ENCODE measurements at places on chromosomes 12 and 14.
A peak's percentile ranks its signal among the peaks of the same experiment; 100 is the strongest.

DNA sequence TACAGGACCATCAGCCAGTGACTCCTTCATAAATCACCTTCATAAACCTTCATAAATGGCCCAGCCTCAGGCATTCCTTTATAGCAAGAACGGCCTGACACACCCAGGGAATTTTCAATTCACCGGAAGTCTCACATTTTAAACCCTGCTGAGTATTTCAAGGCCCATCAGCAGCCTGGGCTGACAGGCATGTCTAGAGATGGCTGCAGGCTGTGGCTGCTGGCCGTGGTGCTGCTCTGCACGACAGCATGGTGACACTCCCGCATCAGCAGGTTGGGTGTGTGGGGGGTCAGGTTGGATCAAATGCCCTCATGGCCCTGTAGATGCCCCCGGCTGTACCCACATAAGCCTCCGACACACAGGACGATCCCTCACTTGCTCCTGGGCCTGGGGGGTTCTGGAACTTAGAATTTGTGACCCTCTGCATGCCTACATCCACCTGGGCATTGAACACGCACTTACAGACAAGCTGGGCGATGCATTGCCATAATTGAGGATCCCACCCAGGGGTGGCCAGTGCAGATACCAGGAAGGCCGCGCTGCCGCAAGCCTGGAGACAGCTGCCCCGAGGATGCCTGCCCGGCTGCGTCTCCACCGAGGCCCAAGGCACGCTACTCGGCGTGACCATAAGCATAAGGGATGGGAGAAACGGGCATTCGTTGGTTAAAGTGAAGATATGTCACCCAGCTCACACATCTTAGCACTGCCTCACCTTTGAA lies 124.3 kb downstream of the PIWIL1 start:
- peak; percentile 75 for DNase-seq

DNA sequence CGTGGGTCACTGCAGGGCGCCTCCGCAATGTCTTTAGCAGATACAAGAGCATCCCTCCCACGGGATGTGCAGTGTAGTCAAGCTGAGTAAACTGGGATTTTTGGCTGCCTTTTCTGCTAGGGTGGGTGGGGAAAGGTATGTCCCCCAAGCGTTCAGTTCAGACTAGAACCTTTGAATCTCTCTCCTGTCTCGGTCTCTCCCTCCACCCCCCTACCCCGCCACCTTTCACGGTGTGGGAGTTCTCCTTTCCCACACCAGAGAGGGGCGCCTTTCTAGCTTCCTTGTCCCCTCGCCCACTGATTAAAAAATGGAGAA lies 525 bp upstream of the FAR2 start:
- DNase-seq, result peak; percentile 67

DNA sequence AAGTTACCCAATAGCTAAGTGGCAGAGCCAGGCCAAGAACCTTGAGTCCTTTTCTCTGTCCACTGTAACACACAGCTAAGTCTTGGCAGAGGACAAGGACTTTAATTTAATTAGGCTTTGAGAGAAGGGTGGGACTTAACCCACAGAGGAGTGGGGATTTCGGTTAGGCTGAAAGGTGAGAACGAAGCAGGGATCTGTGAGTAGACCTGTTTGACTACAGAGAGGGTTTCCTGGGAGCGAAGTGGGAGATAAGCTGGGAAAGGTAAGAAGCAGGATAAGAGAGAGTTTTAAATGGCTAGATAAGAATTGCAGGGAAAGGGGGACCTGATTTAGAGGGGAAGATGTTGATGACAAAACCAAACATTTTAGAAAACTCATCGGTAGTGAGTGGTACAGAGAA lies 2.0 kb upstream of the PPFIBP1 start:
- DNase-seq, result no peak

DNA sequence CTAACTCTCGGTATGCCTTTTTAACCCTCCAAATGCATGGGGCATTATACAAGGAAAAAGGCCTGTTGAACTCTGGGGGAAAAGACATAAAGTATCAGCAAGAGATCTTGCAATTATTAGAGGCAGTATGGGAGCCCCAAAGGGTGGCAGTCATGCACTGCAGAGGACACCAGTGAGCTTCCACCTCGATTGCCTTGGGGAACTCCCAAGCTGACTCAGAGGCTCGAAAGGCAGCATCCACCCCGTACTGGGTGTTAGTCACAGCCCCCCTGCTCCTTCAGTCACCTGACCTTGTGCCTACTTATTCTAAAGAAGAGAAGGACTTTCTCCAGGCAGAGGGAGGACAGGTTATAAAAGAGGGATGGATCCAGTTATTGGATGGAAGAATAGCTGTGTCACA lies 781.4 kb upstream of the TMEM132C start:
- peak; percentile 72 for DNase-seq

DNA sequence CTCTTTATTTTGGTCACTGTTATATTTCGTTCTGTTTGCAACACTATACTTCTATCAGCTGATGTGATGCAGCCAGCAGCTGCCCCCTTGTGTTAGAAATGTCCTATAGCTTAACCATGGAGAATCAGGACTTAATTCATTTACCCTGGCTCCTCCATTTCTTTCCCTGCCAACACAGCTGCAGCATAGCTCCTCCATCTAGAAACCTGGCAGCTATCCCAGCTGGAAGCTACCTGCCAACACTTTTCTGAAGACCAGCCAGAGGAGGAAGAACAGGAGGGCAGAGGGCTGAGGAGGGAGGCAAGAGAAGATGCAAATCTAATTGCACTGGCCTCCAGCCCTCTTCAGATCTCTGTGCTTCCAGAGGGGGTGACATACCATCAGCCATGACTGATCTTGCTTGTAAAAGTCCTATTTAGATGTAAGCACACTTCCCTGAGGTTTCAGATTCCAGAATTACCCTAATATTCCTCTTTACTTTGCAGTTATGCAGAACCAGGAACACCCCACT lies 156.8 kb upstream of the TMEM260 start:
- no peak for DNase-seq

DNA sequence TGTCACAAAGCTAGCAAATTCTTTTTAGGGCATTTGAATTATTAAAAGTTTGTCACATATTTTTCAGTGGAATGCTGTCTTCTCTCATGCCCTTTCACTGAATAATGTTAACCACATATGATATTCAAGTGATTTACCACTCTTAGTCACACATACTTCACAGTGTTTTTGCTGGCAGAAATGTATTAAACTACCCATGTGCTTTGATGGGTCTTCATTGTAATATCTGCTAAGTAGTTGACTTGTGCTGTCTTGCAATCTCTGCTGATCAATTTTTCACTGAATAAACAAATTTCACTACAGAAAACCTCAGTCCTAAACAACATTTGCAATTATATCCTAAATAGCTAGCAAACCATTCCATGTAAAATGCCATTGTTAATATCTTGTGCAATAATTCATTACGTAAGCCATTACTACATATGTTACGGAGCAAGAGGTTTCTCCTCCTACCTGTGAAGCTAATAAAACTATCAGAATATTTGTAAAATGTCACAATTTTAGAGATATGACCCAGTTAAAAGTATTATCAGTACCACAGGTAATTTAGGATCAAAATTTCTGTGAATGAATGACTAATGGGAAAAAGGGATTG lies 64.6 kb upstream of the LMO3 start:
- DNase-seq, result no peak

DNA sequence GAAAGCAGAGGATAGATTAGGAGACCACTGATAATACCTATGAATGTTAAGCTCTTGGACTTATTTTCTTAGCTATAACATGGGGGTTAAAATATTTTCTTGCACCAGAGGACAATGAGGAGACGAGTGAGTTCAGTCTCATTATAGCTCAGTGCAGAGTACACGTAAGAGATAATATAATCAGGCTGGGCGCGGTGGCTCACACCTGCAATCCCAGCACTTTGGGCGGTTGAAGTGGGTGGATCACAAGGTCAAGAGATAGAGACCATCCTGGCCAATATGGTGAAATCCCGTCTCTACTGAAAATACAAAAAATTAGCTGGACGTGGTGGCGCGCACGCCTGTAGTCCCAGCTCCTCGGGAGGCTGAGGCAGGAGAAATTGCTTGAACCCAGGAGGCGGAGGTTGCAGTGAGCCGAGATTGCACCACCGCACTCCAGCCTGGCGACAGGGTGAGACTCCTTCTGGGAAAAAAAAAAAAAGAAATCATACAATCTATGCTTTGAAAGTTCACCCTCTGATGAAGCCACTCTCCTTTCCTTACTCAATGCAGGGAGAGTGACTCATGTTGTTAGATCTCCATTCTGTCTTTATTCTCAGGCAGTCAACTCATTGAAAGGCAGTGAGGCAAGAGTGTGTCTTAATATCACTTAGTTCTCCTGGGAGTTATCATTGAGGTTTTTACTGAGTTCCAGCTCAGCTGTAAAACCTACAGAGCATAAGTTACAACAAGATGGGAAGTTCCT lies 134.2 kb downstream of the SYNE2 start:
- DNase-seq, result no peak

DNA sequence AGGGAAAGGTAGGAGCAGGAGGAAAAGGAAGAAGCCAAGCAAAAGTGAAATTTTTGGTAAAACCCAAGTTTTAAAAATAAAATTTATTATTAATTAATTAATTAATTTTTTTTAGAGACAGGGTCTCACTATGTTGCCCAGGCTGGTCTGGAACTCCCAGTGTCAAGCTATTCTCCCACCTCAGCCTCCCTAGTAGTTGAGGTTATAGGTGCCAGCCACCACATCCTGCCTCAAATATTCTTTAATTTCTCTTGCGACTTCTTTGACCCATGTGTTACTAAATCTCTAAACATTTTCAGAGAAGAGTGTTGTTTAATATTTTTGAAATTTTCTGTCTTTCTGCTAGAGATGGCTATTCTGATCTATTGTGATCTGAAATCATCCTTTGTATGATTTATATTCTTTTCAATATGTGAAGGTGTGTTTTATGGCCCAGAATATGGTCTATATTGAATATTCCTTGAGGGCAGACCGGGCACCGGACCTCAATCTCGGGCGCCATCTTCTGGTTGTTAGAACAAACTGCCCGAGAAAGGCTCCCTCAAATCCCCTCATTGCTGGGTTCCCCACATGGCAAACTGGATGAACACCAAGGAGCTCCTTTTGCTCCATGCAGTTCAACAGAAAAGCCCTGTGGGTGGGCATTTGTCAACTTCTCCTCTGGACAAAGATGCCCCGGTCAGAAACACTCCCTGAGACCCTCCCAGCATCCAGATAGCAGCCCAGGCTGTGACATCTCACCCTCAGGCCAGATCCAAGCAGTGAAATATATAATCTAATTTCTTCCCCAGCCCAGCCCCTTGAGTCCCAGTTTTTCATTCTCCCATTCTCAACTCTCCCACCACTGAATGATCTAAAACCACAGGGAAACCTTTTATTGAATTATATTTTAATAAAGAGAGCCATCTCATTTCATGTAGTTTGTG lies 110.5 kb downstream of the ASCL4 start:
- peak; percentile 82 for DNase-seq

DNA sequence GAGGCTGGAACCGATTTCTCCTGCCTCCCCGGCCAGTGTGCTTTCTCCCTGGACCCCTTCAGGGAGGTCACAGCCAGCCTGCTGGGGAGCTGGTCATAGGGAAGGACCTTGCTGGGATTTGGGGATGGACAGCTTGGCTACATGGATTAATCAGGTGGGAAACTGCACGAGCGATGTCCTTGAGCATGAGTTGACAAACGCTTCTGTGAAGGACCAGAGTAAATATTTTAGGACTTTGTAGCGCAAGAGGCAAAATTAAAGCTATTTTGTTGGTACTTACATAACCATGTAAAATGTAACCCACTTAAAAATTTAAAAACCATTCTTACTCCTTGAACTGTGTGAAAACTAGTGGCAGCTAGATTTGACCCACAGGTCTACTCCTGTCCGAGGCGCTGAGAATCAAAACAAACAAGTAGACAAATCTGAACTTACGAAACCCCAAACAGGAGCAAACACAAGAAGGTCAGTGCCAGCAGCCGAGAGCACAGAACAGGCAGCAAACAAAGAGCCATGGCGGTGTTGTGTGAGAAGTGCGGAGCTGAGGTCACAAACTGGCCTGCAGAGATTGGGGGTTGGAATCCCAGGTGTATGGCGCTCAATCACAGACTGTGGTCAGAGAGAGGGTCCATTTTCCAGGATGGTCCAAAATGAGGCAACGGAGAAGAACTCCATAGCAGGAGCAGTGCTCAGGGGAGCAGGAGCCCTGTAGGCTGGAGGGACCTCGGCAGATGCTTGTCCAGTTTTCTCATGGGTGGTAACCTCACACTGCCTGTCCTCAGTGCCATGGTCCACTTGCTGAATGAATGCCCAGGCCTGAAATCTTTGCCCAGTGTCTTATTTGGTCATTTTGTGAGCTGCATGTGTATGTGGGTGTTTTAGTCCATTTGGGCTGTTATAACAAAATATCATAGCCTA lies 79.2 kb upstream of the CLMN start:
- no peak for DNase-seq

DNA sequence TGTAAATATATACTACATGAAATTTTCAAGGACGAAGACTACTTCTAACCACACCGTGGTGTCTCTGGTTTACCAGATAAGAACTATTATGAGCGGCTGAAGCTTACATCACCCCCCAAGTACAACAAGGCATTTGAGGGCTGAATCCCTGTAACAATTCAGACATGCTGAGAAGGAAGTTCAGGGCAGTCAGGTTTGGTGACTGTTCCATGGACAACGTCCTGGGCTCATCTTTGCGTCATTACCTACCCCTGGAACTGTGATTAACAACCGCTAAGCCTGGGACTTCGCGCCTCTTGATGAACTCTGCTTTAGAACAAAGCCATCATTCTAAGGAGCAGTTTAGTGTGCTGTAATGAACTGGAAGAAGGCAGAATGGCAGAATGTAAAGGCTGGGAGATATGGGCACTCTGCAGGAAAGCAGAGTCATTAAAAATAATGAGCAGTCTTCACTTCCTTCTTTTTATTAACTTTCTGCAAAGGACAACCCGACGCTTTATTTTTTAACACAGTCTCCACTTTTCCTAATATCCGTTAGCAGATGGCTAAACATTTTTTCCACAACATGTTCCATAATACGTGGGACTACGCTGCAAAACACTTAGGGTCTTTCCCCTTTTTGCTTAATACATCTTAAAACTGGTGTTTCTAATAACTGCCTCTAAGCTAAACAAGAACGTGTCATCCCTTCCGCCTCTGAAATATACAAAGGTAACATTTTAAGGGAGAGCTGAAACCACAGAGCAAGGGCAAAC lies 263.2 kb downstream of the ADAMTS20 start:
- peak; percentile 77 for DNase-seq

DNA sequence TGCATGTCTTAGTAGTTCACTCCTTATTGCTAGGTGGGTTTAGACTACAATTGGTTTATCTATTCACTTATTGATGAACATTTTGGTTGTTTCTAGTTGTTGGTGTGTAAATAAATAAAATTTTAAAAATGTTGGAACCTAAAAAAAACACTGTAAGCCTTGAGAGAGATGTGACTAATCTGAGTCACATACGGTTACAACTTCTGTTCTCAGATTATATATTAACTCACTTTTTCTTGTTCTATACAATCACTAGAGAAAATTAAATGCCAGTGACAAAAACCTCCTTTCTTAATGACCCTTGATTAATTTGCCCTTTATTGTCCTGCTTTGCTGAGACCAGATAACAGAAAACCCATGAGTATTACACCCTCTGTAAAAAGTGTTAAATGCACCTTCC lies 7.1 kb upstream of the TDG start:
- DNase-seq, result no peak

- DNase-seq, result no peak
Measured at GRCh38 chr14:59261334-59261733, 72.9 kb downstream of the DAAM1 start.

GRCh38 chr14:80692903-80693302 lies 248.6 kb downstream of the CEP128 start:
- no peak for DNase-seq

- no peak for DNase-seq
Measured at GRCh38 chr12:68042212-68042699, 53.0 kb downstream of the IFNG-AS1 start.
